ENCODE measurements at places on chromosomes 4 and X.

DNA sequence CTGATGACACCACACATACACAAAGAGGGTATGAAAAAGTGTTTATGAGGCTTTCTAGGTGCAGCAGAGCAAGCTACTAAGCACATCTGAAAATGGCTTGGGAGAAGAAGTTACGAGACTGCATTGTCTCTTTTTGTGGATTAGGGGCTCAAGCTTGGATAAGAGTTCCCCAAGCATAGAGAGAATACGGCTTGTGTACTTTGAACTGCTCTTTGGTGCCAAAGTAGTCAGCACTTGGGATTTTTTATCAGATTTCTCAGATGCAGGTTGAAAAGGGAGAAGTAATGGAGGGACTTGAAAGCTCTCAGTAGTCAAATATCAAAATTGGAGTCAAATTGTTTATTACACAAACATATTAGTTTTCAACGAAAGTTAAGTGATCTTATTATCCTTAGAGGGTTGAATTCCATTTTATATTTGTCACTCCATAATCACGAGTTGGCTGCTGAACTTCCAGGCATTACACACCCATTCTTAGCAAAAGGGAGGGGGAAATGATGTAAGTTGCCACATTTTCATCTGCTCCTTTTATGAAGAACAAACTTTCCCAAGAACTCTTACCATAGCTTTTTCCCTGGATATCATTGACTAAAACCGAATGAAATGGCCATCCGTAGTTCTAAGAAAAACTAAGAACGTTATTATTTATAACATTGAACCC, 1904.9 kb downstream of the PCDH7 start:
- no peak for DNase-seq

DNA sequence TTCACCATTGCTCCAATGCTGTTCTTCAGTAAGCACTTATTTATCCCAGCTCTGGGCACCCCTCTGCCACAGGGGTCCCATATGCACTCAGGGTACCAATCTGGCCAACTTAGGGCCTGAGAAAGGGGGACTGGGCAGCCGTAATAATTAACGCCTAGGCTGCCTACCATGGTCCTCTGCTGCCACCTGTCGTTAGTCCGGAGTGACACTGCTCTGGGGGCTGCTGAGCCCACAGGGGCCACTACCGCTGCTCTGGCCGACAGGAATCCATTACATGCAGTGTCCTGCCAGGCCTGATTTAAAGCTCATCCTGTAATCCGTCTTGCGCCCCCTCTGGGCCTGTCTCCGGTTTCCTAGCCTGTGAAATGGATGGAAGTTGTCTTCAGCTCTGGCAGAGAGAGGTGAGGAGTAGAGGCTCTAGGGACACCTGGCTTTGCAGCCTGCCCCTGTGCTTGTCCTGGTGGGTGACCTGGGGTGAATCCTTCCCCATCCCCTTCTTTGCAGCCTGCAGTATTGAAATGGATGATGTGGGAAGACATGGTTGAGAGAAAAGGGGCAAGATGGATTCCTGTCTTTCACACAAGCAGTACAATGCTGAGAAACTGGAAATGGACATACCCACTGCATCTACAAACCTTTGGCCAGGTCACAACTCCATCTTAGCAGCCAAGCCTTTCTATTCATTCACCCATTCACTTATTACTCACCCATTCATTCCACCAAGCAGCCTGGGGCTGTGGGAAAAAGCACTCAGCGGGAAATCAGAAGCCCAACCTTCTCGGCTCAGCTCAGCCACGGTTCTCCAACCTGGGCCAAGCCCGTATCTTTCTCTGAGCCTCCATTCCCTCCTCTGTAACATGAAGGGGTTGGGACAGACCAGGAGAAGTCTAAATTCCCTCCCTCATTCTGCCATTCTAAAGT, 116.3 kb upstream of the NALF2 start:
- peak; percentile 32 for DNase-seq

GRCh38 chr4:46820154-46820553, 88.9 kb downstream of the COX7B2 start:
- DNase-seq, result no peak

GRCh38 chrX:121456315-121456714, 408.9 kb downstream of the GLUD2 start:
- DNase-seq, result no peak

DNA sequence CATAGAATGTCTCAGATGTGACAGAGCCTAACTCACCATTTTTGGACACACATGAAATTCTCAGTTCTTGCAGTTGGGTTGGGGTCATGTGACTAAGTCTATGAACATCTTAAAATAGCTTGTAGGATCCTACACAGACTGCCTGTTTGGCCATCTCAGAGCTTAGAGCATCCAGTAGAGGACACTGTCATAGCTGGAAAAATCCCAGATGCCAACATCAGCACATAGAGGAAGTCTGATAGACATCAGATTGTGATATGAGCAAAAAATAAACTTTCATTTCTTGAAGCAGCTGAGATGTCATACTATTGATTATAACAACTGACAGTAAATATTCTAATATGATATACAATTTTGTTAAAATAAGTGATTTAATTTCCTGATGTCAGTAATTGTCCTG, 207.1 kb downstream of the TRAM1L1 start:
- DNase-seq, result no peak

GRCh38 chr4:153520227-153520626, 54.1 kb downstream of the TMEM131L start:
- no peak for DNase-seq

DNA sequence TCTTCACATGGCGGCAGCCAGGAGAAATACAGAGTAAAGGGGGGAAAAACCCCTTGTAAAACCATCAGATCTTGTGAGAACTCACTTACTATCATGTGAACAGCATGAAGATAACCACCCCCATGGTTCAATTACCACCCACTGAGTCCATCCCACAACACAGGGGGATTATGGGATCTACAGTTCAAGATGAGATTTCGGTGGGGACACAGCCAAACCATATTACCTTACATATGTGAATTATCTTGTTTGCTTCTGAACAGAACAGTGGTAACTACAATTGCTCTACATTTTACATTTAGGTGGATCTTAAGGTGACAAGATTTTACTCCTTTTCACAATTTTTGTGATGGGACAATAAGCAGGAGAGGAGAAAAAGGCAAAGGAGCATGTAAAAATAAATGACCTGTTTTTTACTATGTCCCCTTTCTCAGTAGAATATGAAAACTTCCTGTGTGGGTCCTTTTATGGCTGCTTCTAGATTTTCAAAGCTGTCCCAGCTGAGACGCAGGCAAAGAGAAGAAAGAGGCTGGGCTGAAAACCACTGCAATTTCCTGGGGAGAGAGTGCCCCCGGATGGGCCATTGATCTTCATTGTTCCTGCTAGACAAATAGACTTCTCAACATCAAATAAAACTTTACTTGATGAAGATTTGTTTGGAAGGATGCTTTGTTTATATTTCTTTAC, 45.9 kb upstream of the PGM2 start:
- no peak for DNase-seq

DNA sequence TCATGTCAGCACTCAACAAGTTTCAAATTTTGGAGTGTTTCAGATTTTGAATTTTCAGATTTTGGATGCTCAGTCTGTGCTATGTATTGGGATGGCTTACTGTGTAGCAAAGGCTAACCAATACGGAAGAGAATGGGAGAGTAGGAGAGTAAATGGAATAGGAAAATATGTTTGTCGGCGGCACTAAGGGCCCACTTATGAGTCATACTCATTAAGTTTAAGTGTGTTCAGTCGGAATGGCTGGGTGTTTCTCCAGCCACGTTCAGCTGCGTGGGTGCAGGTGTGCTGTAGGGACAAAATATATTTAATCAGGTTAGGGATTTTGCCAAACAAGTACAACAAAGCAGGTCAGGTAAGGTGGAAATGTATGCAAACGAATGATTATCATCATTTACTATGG, 13.6 kb downstream of the FTHL17 start:
- no peak for DNase-seq

- no peak for DNase-seq
Observed at GRCh38 chr4:55947912-55948725, 626 bp upstream of the CEP135 start.

DNA sequence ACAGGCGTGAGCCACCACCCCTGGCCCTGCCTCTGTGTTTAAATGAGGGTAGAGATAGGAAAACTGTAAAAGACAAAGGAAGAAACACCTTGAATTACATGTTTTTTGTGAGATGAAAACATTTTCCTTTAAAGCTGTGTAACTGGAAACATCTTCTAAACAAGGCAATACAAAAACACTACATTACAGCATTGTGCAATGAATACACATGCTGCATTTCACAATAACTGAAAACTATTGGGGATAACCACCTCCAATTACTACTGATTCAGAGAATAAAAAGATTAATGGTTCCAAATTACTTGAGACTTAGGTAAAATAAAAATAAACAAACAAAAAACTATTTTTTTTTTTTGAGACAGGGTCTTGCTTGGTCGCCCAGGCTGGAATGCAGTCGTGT, 7.6 kb upstream of the OGT start:
- DNase-seq, result no peak

- DNase-seq, result no peak
Observed at GRCh38 chrX:10769195-10769594, 148.8 kb upstream of the MID1 start.

DNA sequence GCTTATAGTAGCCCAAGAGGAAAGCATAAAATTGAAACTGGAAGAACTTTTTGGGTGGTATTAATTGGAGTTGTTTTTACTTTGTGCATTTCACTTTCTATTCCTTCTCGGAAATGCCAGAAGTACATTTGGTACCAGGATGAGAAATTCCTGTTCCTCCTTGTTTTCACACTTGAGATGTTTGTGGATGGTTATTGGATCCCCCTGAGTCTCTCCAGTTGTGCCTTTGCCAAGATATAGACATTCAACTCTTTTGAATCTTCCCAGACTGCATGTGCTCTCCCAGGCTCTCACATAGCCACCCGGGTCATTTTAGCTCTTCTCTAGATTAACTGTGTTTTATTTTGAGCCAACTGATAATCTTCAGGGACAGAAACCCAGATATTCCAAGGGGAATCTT, 120.5 kb downstream of the AFF1 start:
- no peak for DNase-seq

DNA sequence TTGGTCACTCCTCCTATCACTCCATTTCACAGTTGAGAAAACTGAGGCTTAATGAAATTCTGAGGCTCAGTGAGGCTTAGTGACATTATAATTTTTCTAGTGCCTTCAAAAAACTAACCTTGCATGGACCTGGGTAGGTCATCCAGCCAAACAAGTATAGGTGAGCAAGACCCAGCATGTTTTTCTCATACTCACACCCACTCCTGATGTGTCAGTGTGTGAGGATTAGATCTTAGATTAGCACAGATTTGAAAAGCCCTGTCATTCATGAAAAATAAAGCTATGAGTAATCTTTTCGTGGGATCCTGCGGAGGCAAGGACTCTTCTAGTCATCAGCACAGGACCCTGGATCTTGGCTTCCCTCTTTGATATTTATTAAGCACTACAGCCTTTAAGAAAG, 146.7 kb downstream of the CHIC2 start:
- no peak for DNase-seq

- DNase-seq, result no peak
Observed at GRCh38 chr4:48134081-48134480, at the start of gene TXK. TXK (minus strand) TSS chr4:48134250; CDS start chr4:48134170, 80 bp downstream.

GRCh38 chrX:148947399-148947975, 447.1 kb downstream of the AFF2 start:
- DNase-seq, result no peak

DNA sequence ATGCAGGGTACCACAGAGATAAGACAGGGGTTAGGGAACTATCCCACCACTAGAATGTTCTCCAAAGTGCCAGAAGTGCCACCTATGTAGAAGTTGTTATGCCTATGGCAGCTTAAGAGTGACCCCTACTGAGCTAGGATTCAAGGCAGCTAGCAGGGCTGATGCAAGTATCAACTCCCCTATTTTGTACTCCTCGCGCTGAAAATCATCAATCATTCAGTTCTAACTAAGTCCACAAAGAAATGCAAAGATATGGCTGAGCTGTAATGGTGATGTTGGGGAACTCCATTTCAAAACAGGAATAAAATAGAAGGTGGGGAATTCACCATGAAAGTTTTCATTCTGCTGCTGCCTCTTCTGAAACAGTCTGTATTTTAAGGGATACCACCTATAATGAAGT, 13.8 kb downstream of the ACSL4 start:
- no peak for DNase-seq

GRCh38 chrX:45619290-45619689, 418.6 kb upstream of the DIPK2B start:
- DNase-seq, result no peak

DNA sequence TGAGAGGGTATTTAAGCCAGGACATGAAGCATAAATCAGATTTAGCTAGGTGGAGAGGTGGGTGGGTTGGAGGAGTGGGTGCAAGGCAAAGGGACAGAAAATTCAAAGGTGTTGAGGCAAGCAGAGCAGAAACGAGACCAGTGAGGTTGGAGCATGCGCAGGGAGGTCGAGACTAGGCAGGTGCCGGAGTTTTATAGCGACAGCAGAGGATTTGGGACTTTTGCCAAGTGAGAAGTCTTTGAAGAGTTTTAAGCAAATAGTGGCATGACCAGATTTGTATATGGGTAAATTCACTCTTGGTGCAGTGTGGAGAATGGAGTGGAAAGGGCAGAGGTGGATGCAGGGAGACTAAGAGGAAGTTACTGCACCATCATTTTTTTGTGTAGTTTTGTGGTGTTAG, 107.0 kb upstream of the TLR2 start:
- no peak for DNase-seq

GRCh38 chr4:15270201-15270600, 157.6 kb upstream of the C1QTNF7 start:
- no peak for DNase-seq

- no peak for DNase-seq
Observed at GRCh38 chr4:34464196-34464595, 1780.1 kb downstream of the ARAP2 start.

GRCh38 chrX:95629737-95630136, 1054.9 kb upstream of the DIAPH2 start:
- no peak for DNase-seq

GRCh38 chr4:148375584-148375983, 66.6 kb downstream of the NR3C2 start:
- DNase-seq, result no peak

DNA sequence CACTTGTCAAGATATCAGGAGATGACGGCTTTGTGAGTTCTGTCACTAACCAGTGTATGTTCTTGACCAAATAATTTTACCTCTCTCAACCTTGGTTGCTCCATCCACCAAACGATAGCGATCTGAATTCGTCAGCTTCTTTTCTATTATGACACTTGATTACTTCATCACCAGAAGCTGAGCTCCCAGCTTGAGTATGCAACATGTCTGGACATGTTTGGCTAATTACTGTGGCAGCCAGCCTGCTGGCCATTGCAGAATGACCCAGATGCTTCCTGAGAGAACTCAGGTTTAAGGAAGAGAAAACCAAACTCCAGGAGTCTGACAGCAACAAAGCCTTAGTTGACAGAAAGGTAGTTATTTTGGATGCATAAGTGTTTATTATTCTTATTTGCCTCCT, 46.4 kb upstream of the PARM1 start:
- DNase-seq, result no peak

- DNase-seq, result no peak
Observed at GRCh38 chr4:109266891-109267290, 35.6 kb downstream of the COL25A1 start.

All from posterior cingulate gyrus (tissue), 11 donors.